ENCODE measurements at places on chromosomes 6 and 20. TPM values are rescaled to one million over a fixed set of nuclear protein-coding genes. Genes with fewer than 3 reads are reported as not detected.

The SLC17A9 gene
- 1.3 TPM for polyA plus RNA-seq

- DNase-seq = no peak
Measured at GRCh38 chr20:3557237-3557785, 86.5 kb downstream of the ATRN start.

- DNase-seq = no peak
Measured at GRCh38 chr6:99467509-99468106, 42.5 kb upstream of the PNISR start.

- no peak for DNase-seq
Measured at GRCh38 chr20:63182425-63182824, 33.5 kb downstream of the YTHDF1 start.

The SLC22A1 gene
- polyA plus RNA-seq = 1.0 TPM

DNA sequence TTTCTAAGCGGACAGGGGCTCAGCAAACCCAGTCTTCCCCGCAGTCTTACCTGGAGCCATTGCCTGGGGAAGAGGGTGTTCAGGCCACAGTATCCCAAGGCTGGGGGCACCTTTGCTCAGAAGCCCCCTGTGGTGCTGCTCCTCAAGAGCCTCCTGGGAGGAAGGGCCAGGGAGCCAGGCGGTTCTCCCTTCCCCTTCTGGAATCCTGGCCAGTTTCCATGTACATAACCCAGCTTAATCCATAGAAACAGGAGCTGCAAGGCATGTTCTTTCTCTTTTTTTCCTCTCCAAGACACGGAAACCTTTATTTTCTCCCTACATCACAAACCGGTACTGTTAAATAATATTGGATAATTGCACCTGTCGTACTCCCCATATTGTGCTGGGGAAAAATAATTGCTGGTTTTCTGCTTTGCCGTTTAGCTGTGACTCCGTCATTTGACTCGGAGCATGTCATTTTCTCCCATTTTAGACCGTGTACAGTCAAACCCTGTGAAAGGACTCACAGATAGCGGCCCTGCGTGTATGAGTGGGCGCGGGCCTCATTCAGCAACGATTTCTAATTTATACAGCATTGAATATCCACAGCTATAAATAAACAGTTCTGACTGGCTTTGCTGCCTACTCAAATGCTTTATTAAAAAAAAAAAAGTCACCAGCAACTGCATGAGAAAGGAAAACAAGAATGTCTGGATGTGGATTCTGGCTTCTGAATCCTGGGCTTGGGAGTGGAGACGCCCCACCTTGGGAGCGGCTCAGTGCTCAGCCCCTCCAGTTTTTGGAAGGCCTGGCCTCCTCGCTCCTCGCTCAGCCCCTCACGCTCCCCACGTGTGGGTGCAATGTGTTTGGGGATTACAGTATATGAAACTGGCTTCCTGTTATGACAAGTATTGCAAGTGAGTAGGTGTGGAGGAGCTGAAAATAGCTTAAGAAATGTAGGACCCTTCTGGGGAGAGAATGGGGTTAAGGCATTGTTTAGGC lies 67.3 kb downstream of the ADTRP start:
- DNase-seq = no peak

The TCEA2 gene
- 99.7 TPM for polyA plus RNA-seq

GRCh38 chr20:60046011-60046413 lies 87.8 kb downstream of the CDH26 start:
- no peak for DNase-seq

The TSPO2 gene
- polyA plus RNA-seq = 0.66 TPM
